T-helper 17 cell (primary cell): ENCODE measurements at places on chromosomes 4 and X. TPM values are rescaled to one million over a fixed set of nuclear protein-coding genes. Genes with fewer than 3 reads are reported as not detected.

MGAT4D gene
- not detected for total RNA-seq

DKK2 gene
- total RNA-seq = not detected

MYL5 gene
- 20.3 TPM for total RNA-seq

USP17L13 gene
- not detected for total RNA-seq

MAGEA4 gene
- not detected for total RNA-seq

ETDA gene
- total RNA-seq = not detected

F11 gene
- not detected for total RNA-seq

COL25A1 gene
- total RNA-seq = 0.47 TPM

CCDC158 gene
- total RNA-seq = not detected

LNX1 gene
- total RNA-seq = not detected

NDP gene
- not detected for total RNA-seq

SASH3 gene
- total RNA-seq = 114 TPM

VSIG4 gene
- not detected for total RNA-seq

SPANXD gene
- not detected for total RNA-seq

PPBP gene
- total RNA-seq = 58.0 TPM

INPP4B gene
- 91.8 TPM for total RNA-seq

ARX gene
- not detected for total RNA-seq

FAM47E gene
- total RNA-seq = not detected

FGF2 gene
- not detected for total RNA-seq

RASL11B gene
- total RNA-seq = not detected

CT47B1 gene
- total RNA-seq = not detected

OPHN1 gene
- total RNA-seq = 1.4 TPM

FAM3A gene
- 34.0 TPM for total RNA-seq

GUCY1A1 gene
- total RNA-seq = 14.1 TPM

BANK1 gene
- total RNA-seq = 11.9 TPM

LRPAP1 gene
- total RNA-seq = 82.8 TPM

TTC29 gene
- total RNA-seq = not detected

C1QTNF7 gene
- total RNA-seq = not detected

RASGEF1B gene
- 58.7 TPM for total RNA-seq

UBA6 gene
- total RNA-seq = 43.7 TPM

NPY1R gene
- not detected for total RNA-seq

TAF7L gene
- not detected for total RNA-seq

ANKRD50 gene
- total RNA-seq = 0.44 TPM

DBET gene
- total RNA-seq = not detected

KCND1 gene
- 2.2 TPM for total RNA-seq

ZXDA gene
- total RNA-seq = 16.9 TPM
